ENCODE measurements at places on chromosomes 2 and 18. TPM values are rescaled to one million over a fixed set of nuclear protein-coding genes. Genes with fewer than 3 reads are reported as not detected.

MAB21L4 gene
- not detected for total RNA-seq

SERPINB2 gene
- 5.2 TPM for total RNA-seq

AMER3 gene
- total RNA-seq: not detected

SPEG gene
- 13.2 TPM for total RNA-seq

TUBA4B gene
- total RNA-seq: not detected
